ENCODE measurements at places on chromosomes 6 and 20.

- DNase-seq = no peak
Measured at GRCh38 chr6:143323729-143324470, 126.6 kb downstream of the ADAT2 start.

DNA sequence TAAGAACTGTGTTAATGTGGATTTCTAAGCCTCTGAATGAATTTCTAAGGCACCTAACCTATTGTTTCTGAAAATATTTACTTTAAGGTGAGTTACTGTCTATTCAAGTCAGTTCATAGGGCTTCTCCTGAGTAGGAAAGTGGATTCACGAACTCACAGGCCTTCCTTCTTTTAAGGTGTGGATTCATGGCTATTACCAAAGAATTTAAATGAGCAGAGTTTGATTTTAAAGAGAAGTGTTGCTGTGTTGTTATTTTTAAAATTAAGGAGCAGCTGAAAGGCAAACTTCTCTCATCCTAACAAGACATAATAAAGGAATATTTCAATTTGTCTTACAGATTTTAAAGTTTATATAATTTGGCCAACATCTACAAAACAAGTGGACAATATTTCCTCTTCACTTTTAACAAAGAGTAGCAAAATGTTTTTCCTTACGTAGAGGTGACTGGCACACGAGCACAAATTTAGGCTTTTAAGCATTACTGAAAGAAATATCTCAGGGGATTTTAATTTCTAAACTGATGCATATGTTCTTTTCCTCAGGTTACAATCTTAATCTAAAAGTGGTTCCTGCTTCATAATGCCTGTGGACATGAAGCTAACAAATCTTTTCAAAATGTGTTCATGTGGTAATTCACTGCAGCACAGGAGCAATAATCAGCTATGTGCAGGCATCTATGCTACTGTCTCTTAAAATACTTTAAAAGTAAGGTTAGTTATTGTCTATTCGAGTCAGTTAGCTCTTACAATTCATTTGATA is 602 bp upstream of the TSPYL4 start:
- no peak for DNase-seq

GRCh38 chr20:29744071-29744470 is 1513.4 kb upstream of the DEFB115 start:
- no peak for DNase-seq

DNA sequence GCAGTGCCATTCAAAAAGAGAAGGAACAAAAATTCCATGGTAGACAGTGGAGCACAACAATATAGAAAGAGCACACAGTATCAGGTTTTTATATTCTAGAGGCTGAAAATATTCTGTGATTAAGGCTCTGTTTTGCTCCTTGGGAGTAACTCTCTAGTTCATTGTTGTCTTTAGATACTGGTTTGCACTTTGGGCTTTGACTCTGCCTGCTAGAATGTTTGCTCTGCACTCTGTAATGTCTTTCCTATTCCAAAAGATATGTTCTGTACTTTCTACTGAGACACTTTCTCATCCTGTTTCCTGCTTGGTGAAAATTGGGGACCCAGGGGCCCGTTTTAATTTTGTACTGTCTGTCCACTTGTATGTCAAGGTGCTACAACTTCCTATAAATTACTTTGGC is 564.7 kb downstream of the BMP2 start:
- no peak for DNase-seq

- no peak for DNase-seq
Measured at GRCh38 chr20:8287340-8287739, 155.3 kb downstream of the PLCB1 start.

GRCh38 chr6:6243846-6244245 is 76.6 kb downstream of the F13A1 start:
- no peak for DNase-seq

Measured in activated naive CD4-positive, alpha-beta T cell (primary cell).